GOT3 (cell line): ENCODE measurements at places on chromosomes 1 and 21.

DNA sequence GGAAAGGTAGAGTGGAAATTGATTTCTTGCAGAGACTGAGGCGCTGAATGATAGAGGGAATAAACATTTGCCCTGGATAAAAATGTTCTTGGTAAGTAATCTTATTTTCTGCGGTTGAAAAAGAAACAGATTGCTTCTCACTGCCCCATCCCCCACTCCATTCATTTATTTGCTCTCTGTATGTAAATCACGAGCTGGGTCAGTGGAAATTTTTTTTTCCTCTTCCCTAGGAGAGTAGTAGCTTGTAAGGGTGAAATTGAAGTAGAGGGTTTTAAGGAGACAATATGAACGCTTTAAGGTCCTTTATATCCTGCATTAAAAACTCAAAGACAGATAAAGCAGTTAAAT is 1.4 kb upstream of the BRINP3 start:
- DNase-seq: no peak

GRCh38 chr1:6833804-6834203 is 48.5 kb downstream of the CAMTA1 start:
- no peak for DNase-seq

DNA sequence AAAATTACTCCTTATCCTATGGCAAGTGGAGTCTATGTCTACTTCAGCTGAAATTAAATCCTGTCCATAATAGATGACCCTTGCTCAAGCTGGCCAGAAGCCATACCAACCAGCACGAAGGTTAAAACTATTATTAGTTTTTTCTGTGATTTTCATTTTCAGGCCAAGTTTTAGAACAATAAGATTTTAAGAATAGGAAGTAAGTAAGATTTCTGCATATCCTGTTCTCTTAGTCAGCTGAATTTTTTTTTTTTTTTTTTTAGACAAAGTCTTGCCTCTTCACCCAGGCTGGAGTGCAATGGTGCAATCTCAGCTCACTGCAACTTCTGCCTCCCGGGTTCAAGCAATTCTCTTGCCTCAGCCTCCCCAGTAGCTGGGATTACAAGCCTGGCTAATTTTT is 6.1 kb upstream of the RBP7 start:
- no peak for DNase-seq

- no peak for DNase-seq
Observed at GRCh38 chr1:162353078-162353477, 23.6 kb downstream of the SPATA46 start.

- no peak for DNase-seq
Observed at GRCh38 chr1:213409971-213410370, 358.9 kb downstream of the RPS6KC1 start.

- DNase-seq: no peak
Observed at GRCh38 chr1:145782272-145783099, 41.4 kb downstream of the RNF115 start.

DNA sequence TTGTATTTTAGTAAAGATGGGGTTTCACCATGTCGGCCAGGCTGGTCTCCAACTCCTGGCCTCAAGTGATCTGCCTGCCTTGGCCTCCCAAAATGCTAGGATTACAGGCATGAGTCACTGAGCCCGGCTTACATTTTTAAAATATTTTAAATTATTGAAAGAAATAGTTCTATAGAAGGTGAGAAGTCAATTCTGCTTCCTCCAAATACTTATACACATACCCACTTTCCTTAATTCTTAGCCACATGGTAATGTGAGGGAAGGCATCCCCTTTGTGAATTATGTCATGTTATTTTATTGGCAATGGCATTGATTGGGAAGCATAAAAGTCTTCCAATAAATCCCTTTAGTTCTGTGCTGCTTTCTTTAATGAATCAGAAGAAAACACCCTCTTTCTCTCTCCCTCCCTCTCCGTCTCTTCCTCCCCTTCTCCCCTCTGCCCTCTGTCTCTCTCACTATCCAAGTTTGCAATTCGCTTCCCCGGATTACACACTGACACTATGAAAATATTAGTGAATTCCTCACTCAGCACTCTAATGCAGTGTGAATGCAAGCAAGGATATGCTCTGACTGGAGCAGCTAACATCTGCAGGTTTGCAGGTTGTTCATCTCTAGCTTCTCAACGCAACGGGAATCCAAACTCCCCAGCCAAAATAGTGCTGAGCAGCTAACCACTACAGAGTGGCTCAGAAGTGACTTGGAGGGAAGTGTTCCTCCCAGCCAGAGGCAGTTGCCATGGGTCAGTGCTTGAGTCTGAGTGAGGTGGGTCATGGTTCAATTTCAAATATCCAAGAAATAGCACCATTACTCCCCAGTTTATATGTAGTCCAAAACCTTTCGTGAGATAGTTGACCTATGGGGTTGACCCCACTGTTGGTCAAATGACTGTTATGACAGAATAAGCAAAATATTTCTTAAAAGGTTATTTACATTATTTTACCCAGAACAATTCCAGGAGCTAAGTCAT is 77.8 kb upstream of the CD55 start:
- DNase-seq: peak; percentile 34

DNA sequence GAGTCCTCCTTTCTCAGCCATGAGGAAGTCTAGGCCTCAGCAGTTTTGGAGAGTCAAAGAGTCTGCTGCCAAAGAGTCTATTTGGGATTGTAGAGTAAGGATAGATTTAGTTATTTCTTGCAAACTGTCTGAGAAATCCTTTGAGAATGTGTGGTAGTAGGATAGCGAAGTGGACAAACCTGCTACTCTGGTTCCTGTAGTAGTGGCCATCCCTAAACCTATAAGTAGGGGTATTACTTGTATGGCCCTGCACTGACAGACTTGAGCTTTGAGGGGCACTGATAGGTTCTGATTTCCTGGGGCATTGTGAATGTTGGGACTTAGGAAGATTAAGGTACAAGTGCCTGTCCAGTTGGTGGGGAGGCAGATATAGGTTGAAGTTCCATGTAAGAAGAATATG is 115.9 kb upstream of the SGIP1 start:
- DNase-seq: no peak

DNA sequence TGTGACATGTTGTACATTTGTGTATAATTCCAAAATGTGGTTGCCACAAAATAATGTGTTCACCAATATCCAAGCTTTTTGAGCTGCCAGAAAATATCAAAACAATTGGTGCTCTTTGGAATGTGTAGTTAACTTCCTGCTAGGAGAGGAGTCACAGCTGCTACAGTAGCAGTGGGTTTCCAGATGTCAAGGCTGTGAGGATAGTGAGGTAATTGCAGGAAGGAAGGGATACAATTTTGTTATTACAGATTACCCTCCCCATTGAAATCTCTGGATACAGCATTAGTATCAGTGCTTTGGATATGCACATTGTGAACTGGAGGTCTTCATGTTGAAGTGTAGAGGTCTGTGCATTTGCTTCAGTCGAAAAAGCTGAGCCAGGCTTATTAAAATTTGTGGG is 253.2 kb downstream of the PTPRC start:
- no peak for DNase-seq

DNA sequence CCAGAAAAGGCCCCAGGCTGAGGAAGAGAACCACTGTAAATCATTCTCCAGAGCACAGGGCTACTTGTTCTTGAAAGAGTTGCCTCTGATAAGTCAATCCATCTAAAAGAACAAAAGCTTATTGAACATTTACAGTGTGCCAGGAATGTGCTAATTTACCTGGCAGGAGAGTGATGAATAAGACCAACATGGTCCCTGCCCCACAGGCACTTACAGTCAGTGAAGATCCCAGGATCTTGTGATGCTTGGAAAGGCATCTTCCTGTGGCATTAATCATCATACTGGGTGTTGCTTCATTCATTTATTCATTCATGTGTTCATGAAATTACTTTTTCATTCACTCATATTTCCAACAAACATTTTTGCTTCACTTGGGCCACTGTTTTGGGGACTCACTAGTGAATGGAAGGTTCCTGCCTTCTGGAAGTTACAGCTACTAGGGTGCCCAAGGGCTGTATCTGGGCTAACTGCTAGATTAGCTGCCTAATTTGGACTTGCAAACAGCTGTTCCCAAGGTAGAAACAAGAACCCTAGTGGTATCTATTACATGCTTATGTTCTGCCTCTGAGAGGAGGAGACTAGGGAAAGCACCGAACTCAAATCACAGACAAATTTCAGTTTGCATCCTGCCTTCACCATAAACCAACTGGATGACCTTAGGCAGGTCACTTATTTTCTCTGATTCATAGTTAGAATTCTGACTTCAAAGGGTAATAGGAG is 133.5 kb downstream of the CLIC6 start:
- DNase-seq: no peak
